ENCODE measurements at places on chromosomes 3 and 15.

GRCh38 chr15:50312636-50313035 is 42.4 kb downstream of the GABPB1 start:
- DNase-seq = no peak

- DNase-seq = no peak
These were observed 76.8 kb upstream of the GATA2 start for GRCh38 chr3:128569756-128570155.

DNA sequence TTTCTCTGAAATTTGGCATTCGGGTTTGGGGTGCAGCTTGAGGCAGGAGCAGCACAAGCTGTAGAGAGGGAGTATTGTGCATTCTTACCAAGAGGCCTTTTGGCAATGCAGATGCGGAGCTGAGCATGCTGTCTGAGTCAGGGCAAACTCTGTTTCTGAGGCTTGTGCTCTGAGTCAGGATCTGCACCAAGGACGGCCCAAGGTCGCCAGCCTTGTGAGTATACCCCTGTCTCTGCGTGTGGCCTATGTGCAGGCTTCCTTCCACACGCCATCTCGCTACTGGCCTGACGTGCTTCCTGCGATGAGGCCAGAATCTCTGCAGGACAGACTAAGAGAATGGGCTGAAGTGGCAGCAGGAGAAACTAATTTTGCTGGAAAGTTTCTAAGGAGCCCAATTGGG is 83.8 kb upstream of the ROPN1 start:
- no peak for DNase-seq

GRCh38 chr3:97885931-97886824 is 64.4 kb downstream of the CRYBG3 start:
- no peak for DNase-seq

- DNase-seq = no peak
These were observed 32.4 kb upstream of the MTMR10 start for GRCh38 chr15:31023841-31024240.

- DNase-seq = no peak
These were observed 983.0 kb downstream of the SI start for GRCh38 chr3:164095279-164095678.

DNA sequence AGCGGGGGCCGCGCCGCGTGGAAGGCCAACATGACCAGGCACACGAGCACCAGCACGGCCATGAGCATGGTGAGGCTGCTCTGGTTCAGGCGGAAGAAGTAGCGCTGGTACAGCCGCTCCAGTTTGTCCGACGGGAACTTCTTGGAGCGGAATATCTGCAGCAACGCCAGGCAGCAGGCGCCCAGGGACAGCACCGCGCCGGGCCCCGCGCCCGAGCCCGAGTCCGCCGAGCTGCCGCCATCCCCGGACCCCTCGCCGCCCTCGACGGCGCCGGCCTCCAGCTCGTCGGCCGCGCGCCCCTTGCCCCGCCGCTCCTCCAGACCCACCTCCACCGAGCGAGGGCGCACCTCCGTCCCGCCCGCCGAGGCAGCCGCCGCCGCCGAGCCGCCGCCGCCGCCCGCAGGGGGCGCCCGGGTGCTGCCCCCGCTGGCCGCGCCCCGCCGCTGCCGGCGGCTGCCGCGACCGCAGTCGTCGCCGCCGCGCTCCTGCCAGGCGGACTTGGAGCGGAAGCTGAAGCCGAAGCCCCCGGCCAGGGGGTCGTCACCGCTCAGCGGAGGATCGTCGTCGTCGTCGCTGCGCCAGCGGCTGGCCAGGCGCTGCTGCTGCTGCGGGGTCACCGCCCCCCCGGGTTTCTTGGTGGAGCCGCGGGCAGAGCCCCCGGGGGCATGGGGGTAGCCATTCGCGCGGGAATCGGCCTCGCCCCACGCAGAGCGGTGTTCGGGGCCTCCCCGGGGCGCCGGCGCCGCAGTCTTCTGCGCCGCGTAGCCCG is 957 bp downstream of the ADCY5 start:
- DNase-seq = no peak

DNA sequence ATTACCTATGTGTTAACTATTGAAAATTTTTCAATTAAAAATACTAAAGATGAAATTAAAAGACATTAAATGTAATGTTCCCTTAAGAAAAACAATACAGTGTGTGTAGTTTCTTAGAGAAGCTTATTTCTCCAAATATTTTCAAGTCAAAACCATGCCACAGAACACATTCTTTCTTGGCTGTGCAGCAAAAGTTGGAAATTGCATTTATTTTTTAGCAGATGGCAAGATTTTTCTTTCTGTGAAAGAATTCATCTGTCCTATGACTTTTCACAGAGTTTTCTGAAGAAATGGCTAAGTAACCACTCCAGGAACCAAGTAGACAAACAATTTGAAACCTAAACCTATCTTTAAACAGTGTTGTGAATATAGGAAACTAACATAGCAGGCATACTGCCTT is 47.2 kb downstream of the IMPG2 start:
- no peak for DNase-seq

DNA sequence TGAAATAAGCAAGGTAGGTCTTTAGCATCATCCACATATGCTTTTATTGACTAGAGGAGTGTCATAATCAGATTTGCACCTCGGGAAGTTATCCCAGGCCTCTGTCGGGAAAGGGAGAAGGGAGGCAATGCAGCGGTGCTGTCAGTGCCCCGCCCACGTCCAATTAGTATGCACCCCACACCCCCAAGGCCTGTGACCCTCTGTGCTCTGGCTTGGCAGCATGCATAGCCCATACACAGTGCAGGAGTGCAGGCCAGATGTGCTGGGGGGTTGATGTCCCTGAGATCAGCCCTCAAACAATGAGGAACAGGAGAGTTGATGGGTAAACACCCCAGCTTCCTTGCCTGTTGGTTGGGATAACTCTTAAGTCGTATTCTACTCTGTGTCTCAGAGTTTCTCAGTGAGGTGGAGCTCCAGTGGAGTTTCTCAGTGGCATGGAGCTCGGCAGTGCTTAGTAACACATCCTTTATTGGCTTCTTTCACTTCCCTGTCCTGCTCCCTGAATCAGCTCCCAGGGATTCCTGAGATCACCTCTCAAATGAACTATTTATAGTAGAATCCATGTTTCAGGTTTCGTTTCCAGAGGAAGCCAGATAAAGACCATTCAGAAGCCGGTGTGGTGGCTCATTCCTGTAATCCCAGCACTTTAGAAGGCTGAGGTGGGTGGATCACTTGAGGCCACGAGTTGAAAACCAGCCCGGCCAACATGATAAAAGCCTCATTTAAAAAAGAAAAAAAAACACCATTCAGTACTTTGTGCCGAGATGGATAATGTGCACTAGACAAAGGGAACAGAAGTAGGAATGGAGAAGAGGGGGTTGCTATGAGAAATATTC is 26.7 kb upstream of the NDUFB4 start:
- no peak for DNase-seq

- DNase-seq = no peak
These were observed 43.1 kb upstream of the TP63 start for GRCh38 chr3:189588070-189588469.

GRCh38 chr3:42063888-42064287 is 27.3 kb upstream of the TRAK1 start:
- DNase-seq = no peak

GRCh38 chr15:63121382-63122001 is at the start of gene LACTB:
TSS of gene LACTB (plus strand) at chr15:63121861. CDS start at chr15:63121872, 11 bp downstream.
- peak; percentile 90 for DNase-seq

- no peak for DNase-seq
These were observed 2.0 kb downstream of the FOXL2NB start for GRCh38 chr3:138949002-138949418.

GRCh38 chr15:60397772-60398445 is at the start of gene ANXA2:
TSS of gene ANXA2 (minus strand) at chr15:60397986. CDS start at chr15:60386075, 11,911 bp downstream.
- peak; percentile 79 for DNase-seq

DNA sequence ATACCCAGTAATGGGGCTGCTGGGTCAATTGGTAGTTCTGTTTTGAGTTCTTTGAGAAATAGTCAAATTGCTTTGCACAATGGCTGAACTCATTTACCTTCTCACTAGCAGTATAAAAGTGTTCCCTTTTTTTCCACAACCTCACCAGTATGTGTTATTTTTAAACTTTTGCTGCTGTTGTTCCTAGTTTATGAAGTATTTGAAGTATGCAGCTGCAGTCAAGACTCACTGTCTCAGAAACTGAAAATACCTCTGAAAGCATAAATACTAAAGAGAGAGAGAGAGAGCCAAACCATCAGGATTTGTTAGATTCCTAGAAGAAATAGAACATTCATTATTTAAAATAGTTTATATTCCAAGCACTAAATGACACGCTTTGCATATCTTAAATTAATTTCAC is 764.2 kb downstream of the NTRK3 start:
- no peak for DNase-seq

DNA sequence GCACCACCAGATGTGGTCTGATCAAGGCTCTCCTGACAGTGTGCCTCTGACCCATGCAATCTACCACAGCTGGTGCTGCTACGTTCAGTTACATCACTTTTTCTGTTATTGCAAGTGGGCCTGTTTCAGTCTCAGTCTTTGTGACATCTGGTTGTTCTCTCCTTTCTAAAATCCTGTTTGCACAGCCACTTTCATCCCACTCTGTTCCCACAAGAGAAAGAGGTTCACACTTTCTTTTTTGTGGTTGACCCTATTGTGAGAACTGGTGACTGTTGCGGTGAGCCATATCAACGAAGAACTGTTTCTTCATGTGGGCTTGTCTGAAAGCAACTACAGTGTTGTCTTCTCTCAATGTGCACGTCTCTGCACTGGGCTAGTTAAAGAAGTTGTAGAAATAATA is 342.8 kb upstream of the ARPP21 start:
- DNase-seq = no peak

DNA sequence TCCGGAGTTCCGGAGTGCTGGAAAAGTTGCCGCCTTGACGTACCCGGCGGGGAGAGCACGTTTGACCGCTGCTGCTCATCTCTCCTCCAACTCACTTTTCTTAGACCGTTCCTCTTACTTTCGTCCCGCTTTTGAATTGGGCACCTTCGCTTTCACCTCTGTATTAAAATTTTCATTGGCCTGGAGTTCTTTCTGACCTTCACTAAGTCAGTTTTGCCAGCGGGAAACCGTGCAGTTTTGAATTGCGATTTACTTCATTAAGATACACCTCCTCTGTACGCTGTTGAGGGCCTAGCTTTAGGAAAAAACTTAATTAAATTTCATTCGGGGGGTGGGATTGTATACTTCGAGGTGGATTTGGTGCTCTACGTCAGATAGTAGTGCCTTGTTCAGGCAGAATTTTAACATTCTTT is 1.3 kb downstream of the GMPS start:
- DNase-seq = no peak

- DNase-seq = no peak
These were observed 277.3 kb downstream of the GABRG3 start for GRCh38 chr15:27248251-27248650.

GRCh38 chr15:39788108-39788507 is 5.5 kb upstream of the FSIP1 start:
- no peak for DNase-seq

GRCh38 chr3:38257583-38257982 is 8.0 kb upstream of the SLC22A13 start:
- DNase-seq = no peak

- no peak for DNase-seq
These were observed 38.0 kb upstream of the RASGRF1 start for GRCh38 chr15:79128556-79128955.

- no peak for DNase-seq
These were observed 61.0 kb downstream of the LRIG1 start for GRCh38 chr3:66439666-66440344.

DNA sequence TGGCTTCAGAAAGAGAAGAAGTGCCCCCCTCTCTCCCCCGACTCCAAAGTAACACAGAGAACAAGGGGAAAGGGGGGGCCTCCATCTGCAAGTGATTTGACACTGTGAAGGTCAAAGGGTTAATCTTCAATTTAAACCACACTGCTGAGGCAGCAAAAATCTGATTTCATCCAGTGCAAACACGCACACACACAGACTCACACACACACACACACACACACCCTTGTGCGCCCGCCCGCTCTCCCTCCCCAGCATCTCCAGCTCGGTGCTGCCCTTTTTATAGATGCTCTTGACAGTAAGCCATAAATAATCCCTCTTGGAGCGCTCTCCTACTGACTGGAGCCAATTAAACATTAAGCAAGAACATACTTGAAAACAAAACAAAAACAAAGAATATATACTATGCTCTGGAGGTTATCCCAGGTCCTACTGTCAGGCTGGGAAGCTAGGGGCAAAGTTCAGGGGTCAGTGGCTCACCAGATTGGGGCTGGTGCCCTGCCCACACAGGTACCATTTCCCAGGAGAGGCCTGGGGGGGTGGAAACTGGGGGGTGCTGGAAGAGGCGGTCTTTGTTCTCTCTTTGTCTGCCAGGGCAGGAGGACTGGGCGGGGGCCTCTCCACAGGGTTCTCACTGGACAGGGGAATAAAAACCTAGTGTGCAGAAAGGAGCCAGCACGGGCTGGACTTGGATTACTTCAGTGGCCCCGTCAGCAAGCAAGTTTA is 16.3 kb downstream of the BMF start:
- peak; percentile 89 for DNase-seq

DNA sequence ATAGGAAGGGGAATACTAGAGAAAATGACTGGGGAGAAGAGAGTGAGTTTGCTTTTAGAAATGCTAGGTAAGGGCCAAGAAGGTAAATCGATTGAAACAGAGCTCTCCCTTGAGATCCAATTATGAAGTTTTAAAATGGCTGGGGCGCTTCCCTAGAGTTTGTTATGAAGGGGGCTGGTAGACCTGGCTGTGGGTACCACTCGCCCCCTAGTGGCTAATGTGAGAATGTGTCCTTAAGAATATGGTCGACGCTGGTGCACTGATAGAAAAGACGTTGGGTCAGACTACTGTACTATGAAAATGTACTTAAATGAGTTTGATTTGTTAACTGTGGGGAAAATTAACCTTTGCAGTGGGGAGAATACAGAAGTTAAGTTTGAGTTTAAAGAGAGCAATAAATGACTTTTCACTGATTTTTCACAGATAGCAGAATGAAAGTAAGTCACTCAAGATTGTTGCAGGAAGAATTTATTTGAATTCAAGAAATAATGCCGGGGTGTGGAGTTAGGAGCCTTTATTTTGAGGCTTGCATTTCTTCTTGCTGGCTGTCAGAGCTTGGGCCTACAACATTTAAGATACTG is 9.2 kb downstream of the TMPRSS7 start:
- DNase-seq = peak; percentile 38

- DNase-seq = peak; percentile 58
These were observed 65.6 kb downstream of the WDR72 start for GRCh38 chr15:53693729-53694475.

DNA sequence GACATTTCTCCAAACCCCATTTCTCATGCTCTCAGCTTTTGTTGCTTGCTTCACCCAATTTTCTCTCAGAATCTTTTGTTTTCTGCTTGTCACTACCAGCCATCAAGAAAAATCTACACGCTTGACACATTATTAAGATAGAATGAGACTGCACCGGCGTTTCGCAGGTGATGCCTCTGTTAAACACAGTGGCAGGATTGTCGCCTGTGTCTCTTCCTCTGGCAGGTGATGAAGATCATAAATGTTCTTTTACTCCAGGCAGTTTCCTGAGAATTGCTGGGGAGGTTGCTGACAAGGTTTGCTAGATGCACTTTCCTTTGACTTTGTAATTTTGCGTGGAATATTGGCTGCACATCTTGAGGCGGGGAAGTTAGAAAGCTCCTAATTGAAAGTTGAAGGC is 75.4 kb downstream of the IL1RAP start:
- no peak for DNase-seq

DNA sequence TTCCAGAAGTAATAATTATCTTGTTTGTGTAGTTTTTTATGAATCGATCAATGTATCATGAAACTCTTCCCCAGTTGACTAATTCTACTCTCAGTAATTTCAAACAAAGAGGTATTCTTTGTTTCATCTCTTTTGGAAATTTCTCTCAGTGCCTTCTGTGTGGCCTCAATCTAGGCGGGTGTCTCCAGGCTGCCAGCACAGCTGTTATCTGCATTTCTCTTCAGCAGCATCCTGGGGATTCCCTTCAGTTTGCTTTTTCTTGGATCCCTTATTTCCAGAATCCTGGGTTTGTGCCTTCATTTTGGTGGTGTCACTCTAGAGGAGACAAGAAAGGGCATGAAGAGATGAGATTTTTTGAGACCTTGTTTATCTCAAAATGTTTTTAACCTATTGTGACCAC is 22.7 kb downstream of the NIPA2 start:
- DNase-seq = no peak

Measured in muscle of arm (tissue), 14 donors.